ENCODE measurements at places on chromosomes 1 and 21.

- DNase-seq = no peak
Measured at GRCh38 chr1:19457607-19458006, 27.7 kb downstream of the CAPZB start.

DNA sequence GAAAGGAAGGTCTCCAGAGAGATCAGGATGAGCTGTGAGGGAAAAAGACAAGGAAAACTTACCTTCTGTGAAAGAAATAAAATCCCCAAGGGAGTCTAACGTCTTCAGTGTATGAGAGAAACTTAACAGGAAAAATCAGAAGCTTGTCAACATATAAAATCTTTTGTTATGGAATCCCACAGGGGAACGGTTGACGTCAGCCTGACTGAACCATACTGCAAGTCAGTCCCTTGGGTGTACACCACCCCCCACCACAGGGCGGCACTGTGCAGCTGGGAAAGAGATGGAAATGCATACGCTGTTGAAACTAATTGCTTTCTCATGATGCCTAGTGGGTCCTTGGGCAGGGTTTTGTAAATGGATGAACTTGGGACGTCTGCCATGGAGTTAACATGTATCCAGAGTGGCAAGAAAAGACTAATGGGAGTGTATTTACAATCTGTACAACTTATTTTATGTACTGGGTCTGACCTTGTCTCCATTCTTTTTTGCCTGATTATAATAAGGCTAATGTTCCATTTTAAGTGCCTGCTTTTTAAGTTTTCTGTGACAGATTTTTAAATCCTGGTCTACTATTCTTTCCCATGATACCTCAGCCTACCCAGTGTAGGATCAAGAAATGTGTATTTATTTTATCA lies 22.7 kb downstream of the UTP25 start:
- peak; percentile 39 for DNase-seq

DNA sequence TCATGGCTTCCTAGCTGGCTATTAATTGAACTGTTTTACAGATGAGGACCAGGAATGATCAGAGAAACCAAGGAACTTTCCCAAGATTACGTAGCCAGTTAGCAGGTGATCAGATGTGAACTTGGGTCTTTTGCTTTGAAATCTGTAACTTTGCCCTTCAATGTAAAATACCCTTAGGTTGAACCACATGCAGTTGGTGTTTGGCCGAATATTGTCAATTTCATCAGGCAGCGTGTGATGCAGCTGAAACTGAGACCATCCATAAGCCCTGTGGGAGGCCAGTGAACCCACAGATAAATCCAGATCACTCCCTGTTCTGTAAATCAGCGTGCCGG lies 150.8 kb downstream of the ETS2 start:
- no peak for DNase-seq

GRCh38 chr1:12338823-12339222 lies 109.0 kb downstream of the VPS13D start:
- no peak for DNase-seq

DNA sequence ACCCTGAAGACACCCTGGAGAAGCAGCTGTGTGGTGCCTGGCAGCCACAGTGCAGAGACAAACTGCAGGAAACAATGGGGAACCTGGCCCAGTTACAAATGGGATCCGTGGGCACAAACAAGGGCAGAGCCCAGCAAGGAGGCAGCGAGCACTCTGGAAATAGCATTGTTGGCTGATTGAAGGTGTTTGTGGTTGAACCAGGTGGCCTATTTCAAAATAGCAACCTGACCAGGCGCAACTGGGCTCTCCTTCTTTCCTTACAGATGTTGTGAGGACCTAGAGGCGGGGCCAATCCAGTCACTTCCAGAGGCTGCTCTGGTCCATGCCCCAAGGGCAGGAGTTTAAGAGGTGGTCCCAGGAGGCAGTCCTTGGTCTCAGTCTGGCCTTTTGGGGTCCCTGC lies 21.7 kb upstream of the ZBTB21 start:
- no peak for DNase-seq

DNA sequence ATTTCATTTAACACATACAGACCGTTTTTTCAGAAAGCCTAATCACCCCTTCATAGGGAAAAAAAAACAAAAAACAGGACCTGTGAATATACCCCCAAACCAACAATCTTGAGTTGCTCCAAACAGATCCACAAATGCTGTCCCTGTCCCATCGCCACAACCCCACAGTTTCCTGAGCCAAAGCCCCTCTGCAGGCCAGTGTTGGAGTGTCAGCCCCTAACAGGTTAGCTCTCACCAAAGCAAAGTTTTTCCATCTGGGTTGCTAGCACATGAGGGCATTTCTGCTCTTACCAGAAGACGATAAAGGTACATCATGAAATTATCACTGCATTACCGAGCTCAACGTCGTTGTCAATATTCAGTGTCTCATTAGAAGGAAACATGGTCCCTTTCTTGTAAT lies 40.8 kb downstream of the MCOLN2 start:
- DNase-seq = no peak

- peak; percentile 76 for DNase-seq
Measured at GRCh38 chr1:227886993-227887696, 60.6 kb downstream of the WNT9A start.

DNA sequence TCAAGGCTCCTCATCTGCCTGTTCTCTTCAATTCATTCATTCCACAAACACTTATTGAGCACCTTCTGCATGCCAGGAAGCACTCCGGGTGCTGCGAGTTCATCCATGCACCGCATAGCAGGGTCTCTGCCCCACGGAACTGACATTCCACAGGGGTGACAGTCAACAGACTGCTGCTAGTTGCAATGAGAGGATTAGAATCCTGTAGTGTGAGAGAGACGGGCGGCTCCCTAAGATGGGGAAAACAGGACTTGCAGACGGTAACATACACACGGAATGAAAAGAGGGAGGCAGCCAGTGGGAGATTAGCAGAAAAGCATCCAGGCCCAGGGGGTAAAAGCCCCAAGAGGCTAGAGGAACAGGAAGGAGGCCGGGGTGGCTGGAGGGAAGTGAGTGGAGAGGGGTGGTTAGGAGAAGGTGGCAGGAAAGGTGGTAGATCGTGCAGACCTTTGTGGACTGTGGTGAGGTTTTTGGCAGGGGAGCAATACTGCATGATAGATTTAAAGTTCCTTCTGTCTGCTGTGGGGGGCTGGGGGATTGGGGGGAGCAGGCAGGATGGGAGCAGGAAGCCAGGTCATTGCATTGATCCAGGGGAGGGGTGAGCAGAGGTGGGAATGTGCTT lies 6.6 kb downstream of the TNFRSF8 start:
- DNase-seq = no peak
